ENCODE measurements at places on chromosomes 3 and 15.

GRCh38 chr3:195113536-195114425, 157.2 kb downstream of the XXYLT1 start:
- no peak for DNase-seq

DNA sequence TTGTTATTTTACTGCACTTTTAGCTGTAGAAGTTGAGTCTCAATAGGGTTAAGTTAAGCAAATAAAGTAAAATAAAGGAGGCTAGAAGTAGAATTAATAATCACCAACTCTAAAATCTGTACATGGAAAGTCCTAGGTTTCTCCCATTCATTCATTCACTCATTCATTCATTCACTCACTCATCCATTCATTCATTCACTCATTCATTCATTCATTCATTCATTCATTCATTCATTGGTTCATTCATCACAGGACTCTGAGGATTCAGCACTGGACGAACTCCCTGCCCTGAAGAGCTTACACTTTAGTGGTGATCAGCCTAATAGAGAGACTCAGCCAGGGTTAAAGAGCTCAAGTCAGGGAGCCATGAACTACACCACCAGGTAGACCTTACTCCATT, 4.5 kb upstream of the LSG1 start:
- DNase-seq = no peak

GRCh38 chr3:135784557-135784956, 181.0 kb upstream of the PPP2R3A start:
- DNase-seq = no peak

DNA sequence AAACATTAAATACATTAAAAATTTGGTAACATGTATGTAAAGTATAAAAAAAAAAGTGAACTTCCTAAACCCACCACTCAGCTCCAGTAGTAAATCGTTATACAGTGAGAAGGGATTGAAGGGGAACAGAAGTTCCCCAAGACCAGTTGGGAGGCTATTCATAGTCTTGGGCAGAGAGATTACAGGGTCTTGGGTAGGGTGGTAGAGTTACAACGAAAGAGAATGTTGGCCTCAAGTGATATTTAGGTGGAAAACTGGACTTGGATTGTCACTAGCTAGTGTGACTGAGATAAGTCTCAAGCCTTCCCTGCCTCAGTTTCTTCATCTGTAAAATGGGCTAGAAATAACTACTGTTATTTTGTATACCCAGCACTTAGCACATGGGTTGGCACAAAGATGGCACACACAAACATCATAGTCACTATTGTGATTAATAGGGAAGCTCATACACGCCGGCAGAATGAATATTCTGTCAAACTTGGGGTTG, 431 bp upstream of the YEATS2 start:
- no peak for DNase-seq

DNA sequence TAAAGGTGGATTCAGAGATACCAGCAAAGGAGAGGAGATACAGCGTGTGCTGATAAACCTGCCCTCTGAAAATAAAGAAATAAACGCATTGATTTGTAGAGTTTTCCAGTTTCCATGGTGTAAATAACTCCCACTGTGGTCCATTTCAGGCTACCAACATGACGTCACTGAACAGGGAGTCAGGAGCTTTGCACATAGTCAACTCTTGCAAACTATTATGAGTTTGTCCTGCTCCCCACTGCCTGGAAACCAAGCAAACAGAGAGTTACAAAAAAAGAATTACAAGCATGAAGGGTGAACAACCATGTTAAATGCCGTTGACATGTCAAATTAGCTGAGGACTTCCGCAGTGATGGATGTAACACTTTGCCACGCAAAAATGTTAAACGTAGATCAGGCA, 70.4 kb upstream of the GATA2 start:
- DNase-seq = no peak

DNA sequence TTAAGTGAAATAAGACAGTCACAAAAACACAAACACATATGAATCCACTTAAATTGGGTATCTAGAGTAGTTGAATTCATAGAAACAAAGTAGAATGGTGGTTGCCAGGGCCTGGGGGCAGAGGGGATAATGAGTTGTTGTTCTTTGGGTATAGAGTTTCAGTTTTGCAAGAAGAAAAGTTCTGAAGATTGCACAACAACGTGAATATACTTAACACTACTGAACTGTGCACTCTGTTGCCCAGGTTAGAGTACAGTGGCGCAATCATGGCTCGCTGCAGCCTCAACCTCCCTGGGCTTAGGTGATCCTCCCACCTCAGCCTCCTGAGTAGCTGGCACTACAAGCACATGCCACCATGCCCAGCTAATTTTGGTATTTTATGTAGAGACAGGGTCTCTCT, 14.9 kb downstream of the GRAMD2A start:
- DNase-seq = no peak

DNA sequence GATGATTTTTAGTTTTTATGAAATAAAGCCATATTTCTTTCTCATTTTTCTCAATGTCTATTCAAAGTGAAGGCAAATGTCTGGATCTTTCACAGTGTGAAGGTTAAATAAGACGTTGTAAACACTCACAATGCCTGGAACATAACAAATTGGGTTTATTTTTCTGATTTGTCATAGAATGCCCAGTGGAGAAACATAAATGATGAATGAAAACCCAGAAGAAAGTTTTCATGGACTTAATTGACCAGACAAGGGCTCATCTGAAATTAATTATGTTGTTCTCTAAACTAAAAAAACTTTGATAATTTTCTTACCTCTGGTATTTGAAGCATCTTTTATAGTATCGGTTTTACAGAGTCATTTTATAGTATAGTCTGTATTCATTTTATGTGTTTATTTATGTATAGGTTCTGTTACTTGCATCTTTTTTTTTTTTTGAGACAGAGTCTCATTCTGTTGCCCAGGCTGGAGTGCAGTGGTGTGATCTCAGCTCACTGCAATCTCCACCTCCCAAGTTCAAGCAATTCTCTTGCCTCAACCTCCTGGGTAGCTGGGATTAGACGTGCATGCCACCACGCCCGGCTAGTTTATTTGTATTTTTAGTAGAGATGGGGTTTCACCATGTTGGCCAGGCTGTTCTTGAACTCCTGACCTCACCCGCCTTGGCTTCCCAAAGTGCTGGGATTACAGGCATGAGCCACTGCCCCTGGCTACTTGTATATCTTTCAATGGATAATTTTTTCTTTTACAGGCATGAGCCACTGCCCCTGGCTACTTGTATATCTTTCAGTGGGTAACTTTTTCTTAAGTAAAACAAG, 15.1 kb upstream of the BNIP2 start:
- DNase-seq = no peak

DNA sequence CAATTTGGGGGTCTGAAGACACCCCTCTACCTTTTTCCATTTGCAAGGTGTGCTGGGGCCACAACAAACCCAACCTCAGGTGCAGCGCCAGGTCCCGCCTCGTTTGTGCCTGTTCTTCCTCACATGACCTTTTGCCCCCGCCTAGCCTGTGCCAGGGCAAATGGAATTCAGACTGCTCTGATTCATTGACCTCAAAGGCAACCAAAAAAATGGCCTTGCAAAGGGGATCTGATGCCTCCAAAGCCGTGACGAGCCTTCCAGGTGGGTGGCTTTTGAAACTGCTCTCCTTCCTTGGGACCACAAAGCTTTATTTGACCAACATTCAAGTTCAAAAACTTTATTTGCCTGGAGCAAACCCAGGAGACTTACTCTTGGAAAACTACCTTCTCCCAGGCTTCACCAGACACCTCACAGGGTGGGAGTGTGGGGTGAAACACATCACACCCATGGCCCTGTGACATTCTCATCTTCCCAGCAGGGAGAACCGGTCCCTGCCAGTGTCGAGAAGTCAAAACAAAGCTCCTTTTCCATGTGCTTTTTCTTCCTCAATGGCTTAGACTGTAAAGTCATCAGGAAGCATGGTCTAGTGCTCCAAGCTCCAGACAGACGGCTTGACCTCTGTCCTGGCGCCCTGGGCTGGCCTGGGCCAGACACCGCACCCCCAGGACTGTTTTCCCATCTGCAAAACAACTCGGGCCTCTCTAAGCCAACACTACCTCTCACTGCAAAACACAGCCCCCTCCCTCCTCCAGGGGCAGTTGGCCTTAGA, 103.9 kb upstream of the HES1 start:
- DNase-seq = no peak

GRCh38 chr15:44570361-44570760, 33.4 kb downstream of the EIF3J start:
- DNase-seq = no peak

GRCh38 chr3:189598530-189599225, 32.5 kb upstream of the TP63 start:
- DNase-seq = no peak

DNA sequence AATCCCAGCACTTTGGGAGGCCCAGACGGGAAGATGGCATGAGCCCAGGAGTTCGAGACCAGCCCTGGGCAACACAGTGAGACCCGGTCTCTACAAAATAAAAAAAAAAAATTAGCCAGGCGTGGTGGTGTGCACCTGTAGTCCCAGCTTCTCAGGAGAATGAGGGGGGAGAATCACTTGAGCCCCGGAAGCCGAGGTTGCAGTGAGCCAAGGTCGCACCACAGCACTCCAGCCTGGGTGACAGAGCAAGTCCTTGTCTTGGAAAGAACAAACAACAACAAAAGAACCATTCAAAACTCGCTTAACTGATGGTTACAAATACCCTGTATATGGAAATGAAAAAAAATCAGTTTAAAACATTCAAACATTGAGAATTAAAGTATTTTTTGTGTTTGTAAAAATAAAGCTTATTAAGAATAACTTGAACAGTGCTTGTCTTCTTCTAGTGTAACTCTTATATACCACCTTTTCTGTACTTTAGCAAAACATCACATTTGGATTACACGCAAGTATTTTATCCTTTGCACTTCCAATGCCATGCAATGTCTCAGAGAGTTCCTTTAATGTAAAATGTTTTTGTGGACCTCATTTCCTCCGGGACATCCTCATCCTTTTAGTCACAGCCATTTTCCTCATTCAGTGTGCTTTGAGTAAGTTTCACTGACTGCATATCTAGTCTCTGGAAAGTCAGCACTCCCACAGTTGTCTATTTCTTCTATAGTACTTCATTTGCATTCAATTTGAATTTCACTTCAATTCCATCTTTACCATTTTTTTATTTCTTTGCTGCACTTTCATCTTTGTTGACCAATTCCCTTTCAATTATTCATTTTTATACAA, 113.0 kb upstream of the GOLGA8J start:
- DNase-seq = no peak

- DNase-seq = no peak
Measured at GRCh38 chr3:130816561-130817445, 70.2 kb upstream of the PIK3R4 start.

DNA sequence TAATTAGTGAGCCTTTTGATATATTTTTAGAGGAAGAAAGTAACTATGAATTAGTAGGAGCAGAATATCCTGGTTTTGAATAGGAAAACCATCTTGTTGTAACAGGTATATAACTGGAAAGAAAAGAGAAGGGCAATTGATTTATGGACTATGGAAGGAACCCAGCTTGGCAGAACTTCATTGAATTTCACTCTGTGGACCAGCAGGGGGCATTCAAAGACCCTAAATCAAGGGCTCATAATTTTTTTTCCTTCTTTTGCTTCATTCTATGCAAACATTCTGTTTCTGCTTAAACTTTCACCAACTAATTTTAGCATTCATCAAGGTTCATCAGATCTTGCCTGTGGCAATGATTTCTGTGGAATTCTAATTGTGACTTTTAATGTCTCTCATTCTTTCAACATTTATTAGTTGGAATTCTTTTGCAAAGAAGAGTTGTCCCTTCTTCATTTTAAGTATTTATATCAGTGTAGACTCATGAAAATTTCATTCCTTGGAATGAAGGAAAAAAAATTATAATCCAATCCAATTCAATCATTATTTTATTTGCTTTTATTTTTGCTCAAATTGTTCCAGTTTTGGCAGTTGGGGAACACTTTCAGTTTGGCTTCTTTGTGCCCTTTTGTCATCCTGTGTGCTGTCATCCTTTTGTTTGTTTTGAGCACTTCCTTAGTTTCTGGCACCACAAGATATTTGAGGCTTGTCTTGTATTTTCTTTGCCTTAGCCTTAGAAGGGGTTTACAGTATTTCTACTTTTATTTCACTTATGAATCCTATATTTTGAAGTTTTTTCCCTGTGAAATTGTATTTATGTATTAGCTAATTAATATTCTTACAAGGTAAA, 30.4 kb downstream of the NXPE3 start:
- no peak for DNase-seq

DNA sequence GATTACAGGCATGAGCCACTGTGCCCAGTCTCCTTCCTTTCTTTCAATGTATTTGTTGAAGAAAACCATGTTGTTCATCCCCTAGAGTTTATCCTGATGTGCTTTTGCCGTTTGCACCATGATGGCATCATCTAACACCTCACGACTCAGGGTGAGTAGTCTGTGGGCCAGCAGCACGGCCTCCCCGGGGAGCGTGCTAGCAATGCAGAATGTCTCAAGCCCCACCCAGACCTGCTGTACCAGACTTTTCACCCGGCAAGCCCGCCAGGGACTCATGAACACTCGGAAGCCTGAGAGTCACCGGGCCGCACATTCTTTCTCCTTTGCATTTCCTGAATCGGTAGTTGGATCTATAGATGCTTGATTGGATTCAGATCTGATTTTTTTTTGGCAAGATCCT, 64.6 kb downstream of the RPN1 start:
- DNase-seq = no peak

- no peak for DNase-seq
Measured at GRCh38 chr3:161975201-161975600, 478.6 kb downstream of the OTOL1 start.

DNA sequence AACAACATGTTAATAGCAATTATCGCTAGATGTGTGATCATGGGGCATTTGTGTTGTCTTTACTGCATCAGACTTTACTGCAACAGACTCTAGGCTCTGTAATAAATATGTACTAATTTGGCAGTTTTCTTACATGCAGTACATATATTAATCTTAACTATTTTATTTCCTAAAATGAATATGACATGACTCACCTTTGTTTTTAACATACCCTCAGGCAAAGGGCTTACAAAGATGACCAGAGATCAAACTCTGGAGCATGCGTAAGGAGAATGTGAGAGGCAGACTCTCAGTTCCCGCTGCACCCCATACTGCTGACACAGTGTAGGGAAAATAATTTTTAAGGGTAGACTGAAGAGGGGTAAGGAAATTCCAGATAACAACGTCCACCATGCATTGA, 7.2 kb upstream of the FAM174B start:
- DNase-seq = no peak

DNA sequence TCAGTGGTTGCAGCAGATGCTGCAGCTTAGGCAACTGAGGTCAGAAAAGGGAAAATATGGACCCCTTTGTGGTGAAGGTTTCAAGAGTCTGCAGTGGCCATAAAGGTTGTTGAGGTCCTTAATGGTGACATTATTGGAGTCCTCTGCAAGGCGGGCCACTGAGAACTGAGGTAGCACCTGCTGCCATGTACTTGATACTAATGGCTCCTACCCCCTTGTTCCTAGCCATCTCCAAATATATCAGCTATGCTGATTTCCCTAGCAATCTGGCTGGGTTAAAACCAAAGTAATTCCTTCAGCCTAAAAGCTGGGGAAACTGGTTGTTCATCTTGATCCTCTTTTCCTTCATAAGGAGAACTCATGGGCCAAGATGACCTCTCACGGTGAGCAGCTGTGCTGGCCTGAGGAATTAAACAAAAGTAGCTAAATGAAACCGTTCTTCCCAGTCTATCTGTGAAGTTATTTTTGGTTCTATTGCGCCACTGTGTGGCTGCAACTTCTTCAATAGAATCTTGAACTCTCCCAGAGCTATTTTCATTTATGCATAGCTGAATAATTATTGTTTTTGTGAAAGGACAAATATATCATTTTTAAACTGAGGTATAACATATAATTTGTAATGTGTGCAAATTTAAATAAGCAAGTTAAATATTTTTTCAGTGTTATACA, 76.1 kb upstream of the PLSCR4 start:
- no peak for DNase-seq

Data from stimulated activated CD4-positive, alpha-beta T cell treated with anti-CD3 and anti-CD28 coated beads, Interleukin-1b, Interleukin-23, amount 100 ng/mL, for 1 hour (primary cell).